ENCODE measurements at places on chromosomes 11 and 22. TPM values are rescaled to one million over a fixed set of nuclear protein-coding genes. Genes with fewer than 3 reads are reported as not detected.

GRCh38 chr11:60116996-60117790, 28.7 kb downstream of the MS4A2 start:
- DNase-seq: no peak

- DNase-seq: no peak
Observed at GRCh38 chr11:3111919-3112690, 53.0 kb downstream of the OSBPL5 start.

GPR152 gene
- total RNA-seq: not detected

KRTAP5-7 gene
- not detected for total RNA-seq

GRCh38 chr11:37456746-37457145, 858.7 kb upstream of the RAG2 start:
- DNase-seq: no peak

INSC gene
- total RNA-seq: 3.1 TPM

DNA sequence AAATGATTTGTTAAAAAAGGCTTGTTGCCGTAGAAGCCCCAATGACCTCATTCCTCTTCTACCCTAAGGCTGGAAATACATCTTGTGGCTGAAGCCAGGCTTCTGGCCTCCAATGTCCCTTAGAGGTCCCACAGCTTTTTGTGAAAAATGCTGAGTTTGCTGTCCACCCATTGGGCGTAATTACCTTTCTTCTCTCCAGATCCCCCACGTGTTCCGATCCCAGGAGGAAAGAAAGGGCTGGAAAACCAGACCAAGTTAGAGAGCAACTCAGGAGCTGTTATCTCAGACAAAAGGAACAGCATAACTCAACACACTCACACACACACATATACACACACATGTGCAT, 154.2 kb downstream of the MIAT start:
- DNase-seq: no peak

- DNase-seq: no peak
Observed at GRCh38 chr22:20146777-20147176, 4.1 kb downstream of the CCDC188 start.

LRRC56 gene
- 1.2 TPM for total RNA-seq
